COR-L47 (cell line): ENCODE measurements at places on chromosomes 3 and 15.

DNA sequence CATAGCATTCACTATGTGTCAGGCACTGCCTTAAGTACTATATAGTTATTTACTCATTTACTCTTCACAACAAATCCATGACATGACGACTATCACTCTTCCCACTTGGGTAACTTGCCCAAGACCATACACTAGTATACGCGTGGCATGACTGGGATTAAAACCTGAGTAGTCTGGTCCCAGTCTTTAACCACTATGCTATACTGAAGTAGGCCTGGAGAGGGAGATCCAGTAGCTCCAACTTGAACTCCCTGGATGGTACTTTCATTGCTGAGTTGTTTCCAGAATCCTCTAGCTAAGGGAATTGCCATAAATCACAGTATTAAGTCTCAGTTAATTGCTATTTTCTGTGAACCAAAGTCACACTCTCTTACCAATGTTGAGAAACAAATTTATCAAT lies 116.2 kb upstream of the LSAMP start:
- no peak for DNase-seq

- DNase-seq = no peak
Measured at GRCh38 chr3:106342386-106342785, 473.6 kb upstream of the CBLB start.

DNA sequence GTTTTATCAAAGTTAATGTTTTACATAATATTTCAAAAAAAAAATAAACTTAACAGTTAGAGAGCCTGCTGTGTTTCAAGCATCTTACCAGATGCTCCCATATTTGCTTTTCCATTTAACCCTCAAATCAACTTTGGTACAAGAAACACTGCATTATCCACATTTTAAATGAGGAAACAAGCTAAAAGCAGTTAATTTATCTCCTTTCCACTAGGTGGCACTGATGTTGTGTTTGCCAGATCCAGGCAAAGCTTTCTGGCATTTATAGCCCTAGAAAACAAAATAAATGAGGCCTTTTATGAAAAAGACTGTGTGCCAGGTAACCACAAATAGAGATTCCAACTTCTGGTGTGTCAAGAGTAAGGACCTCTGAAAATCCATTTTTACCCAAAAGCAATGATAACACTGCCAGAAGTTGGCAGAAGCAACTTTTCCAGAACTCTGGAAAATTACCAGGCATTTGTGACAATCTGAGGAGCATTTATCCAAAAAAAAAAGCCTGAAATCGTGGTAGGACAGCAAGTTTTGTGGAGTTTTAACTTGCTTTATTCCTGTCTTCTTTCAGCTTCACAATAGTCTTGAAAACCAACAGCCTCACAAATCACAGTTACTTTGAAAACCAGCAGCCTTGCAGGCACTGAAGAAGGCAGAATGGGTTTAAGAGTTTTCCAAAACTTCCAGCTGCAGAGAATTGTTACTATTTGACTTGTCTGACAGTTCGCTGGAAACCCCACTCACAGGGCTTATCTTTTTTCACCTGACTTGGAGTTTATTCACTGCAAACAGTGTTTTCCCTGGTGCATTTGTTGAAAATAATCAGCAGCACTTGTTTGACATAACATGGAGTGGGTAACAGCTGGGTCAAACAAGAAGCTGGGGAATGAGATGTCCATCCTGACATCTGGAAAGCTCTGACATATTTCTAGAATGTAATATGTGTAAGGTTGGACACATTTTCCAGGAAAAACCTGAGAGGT lies 9.2 kb downstream of the FAM162A start:
- DNase-seq = peak; percentile 64

DNA sequence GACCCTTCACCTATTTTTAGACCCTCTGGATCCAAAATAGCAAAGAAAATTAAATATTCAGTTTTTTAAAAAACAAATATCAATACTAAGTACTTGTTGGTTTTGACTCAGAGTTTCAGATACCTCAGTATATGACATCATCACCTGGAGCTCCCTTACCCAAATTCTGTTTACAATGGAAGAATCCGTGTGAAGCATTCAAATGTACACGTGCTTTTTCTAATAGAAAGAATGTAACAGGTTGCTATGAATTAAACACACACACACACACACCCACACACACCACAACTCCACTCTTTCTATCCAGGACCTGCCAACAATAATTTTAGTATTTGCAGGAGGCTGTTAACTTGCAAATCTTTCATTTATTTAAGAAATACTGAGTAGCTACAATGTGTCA lies 221.8 kb downstream of the THRB start:
- no peak for DNase-seq

GRCh38 chr3:113533534-113533892 lies 1.2 kb downstream of the SIDT1 start:
- DNase-seq = no peak

- DNase-seq = no peak
Measured at GRCh38 chr3:33420966-33421365, 19.2 kb downstream of the UBP1 start.

DNA sequence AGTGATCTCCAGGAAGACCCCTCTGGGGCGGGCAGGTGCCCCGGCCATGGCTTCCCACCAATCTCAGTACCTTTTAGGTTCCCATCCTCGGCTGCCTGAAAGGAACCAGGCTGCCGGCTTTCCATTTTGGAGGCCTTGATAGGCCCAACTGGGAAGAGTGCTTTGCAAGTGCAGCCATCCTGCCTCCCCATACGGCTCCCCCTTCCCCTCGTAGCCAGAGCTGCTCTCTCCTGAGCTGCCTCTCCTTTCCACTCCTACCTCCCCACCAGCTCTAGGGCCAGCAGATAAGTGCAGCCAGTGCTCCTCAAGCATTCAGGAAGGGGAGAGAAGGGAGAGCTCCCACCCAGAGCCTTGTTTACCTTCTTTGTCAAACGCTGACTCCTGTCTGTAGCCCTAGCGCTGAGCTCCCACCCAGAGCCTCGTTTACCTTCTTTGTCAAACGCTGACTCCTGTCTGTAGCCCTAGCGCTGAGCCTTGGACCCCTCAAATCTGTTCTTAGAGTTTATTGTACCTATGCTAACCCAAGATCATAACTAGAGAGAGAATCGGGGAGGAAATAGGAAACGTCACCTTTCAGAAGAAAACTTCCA lies 133.0 kb downstream of the LRRK1 start:
- DNase-seq = no peak

DNA sequence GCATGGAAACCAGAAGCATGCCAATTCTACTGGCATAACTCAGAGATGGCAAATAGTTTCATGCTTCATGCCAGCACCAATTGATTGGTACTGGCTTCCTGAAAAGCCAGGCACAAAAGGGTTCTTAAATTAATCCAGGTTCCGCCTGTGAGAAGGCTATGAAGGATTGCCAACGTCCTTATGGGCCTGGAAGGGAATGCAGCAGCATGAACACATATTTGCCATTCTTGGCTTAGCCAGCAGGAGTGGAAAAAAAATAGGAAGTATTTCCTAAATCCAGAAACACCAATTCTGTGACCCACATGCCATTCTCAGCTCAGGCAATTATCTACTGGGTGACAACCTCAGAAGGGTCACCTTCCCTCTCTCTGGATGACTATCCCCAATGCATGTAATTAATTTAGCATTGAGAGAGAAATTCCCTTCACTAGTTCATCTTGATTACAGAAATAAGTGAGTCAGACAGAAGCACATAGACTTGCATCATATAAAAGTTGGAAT lies 36.0 kb downstream of the ADAMTS9 start:
- no peak for DNase-seq

GRCh38 chr3:48564022-48564421 lies 441 bp upstream of the UCN2 start:
- DNase-seq = no peak

DNA sequence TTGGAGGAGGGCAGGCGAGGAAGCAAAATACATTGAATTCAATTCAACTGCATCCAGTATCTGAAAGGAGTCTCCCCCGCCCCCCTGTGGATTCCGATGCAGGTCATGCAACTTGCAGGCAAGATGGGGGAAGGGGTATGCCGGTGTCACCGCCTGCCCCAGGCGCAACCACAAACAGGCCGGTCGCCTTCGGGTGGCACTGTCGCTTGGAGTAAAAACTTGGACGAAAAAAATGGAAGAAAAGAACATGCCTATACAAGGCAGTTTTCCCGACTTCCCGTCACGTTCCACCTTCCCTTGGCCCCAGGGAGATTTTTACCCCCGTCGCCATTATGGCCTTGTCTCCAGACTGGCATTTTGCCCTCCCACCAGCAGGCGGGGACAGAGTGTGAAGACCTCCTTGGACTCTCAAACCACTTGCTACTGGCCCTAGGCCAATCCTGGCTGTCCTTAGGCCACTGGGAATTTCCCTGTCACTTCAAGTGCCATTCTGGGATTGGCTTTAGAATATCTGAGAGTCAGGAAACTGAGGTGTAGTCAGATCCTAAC lies 1.6 kb upstream of the NTRK3 start:
- no peak for DNase-seq

GRCh38 chr3:76570436-76571057 lies 469.4 kb upstream of the ROBO2 start:
- no peak for DNase-seq

DNA sequence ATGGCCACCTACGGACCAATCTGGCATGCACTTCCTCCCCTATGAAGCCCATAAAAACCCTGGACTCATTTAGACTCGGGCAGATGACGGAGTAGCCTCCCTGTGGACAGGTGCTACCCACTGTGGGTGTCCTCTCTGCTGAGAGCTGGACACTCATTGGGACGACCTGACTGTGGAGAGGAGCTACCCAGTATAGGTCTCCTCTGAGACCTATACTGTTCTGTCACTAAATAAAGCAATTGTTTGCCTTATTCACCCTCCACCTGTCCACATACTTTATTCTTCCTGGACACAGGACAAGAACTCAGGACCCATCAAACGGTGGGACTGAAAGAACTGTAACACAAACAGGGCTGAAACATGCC lies 53.3 kb upstream of the CADM2 start:
- DNase-seq = no peak

- DNase-seq = no peak
Measured at GRCh38 chr3:47443611-47443995, 32.1 kb downstream of the SCAP start.

- DNase-seq = no peak
Measured at GRCh38 chr3:126944089-126944965, 38.6 kb upstream of the PLXNA1 start.

GRCh38 chr15:80501476-80501875 lies 97.3 kb downstream of the ARNT2 start:
- no peak for DNase-seq

DNA sequence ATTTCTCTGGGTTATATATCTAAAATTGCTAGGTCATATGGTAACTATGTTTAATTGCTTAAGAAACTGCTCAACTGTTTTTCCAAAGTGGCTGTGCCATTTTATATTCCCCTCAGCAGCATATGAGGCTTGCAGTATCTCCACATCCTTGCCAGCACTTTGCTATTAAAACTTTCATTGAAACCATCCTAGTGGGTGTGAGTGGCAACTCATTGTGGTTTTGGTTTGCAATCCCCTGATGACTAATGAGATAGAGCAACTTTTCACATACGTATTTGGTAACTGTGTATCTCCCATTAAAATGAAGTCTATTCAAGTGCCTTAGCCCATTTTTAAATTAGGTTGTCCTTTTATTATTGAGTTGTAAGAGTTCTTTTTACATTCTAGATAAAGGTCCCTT lies 17.3 kb downstream of the KPNA1 start:
- DNase-seq = no peak

GRCh38 chr3:105553851-105554250 lies 187.1 kb downstream of the ALCAM start:
- DNase-seq = no peak

DNA sequence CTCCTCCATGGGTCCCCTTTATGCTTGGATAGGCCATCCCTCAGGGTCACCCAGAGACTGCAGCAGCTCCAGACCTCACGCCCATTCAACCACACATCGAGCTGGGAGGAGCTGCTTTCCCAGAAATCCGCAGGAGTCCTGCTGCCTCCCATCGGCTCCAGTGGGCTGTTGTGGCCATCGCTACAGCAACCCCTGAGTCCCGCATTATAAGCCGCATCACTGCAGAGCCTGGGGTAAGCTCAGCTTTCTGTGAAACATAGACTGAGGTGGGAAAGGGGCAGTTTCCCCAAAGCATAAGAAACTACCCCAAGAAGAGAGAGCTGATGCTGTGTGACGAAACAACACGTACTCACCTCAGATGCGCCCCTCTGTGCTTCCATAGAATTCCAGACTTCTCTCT lies 35.7 kb downstream of the MRPL46 start:
- DNase-seq = no peak

DNA sequence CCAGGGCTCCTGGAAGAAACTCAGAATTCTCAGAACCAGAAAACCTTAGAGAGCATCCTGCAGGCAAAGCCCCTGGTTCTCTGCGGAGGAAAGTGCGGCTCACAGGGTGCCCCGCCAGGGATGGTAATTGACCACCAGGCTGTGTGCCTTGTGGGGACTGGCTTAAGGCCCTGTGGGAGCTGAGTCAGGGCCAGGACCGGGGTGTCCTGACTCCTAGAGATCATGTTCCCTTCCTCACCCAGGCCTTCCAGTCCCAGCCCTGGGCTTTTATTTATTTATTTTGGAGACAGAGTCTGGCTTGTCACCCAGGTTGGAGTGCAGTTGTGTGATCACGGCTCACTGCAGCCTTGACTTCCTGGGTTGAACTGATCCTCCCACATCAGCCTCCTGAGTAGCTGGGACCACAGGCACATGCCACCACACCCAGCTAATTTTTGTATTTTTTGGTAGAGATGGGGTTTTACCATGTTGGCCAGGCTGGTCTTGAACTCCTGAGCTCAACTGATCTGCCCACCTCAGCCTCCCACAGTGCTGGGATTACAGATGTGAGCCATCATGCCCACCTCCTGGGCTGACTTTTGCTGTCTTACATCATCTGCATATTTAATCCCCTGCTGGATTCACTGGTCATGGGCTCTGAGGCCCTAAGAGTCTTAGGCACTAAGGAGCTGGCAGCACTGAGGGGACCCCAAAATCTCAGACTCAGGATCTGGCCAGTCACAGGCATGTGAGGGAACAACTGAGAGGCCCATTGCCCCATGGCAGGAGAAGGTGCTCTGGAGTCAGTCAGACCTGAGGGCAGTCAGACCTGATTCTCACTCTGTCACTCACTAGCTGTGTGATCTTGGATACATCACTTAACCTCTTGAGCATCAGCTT lies 20.4 kb upstream of the LAMP3 start:
- no peak for DNase-seq

- no peak for DNase-seq
Measured at GRCh38 chr3:43330981-43331380, 44.6 kb downstream of the SNRK start.

DNA sequence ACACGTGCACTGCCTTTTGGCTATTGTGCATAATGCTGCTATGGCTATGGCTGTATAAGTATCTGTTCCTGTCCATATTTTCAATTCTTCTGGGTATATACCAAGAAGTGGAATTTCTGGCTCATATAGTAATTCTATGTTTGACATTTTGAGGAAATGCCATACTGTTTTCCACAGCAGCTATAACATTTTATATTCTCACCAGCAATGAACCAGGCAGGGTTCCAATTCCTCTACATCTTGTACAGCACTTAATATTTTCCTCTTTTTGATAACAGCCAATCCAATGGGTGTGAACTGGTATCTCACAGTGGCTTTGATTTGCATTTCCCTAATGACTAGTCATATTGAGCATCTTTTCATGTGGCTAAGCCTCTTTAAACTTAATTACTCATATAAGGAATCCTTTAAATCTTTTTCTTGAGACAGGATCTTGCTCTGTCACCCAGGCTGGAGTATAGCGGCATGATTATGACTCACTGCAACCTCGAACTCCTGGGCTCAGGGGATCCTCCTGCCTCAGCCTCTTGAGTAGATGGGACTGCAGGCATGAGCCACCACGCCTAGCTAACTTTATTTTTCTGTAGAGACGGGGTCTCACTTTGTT lies 38.1 kb upstream of the IGDCC4 start:
- DNase-seq = no peak
